Panc1 (cell line): ENCODE measurements at places on chromosomes 5 and 9.

DNA sequence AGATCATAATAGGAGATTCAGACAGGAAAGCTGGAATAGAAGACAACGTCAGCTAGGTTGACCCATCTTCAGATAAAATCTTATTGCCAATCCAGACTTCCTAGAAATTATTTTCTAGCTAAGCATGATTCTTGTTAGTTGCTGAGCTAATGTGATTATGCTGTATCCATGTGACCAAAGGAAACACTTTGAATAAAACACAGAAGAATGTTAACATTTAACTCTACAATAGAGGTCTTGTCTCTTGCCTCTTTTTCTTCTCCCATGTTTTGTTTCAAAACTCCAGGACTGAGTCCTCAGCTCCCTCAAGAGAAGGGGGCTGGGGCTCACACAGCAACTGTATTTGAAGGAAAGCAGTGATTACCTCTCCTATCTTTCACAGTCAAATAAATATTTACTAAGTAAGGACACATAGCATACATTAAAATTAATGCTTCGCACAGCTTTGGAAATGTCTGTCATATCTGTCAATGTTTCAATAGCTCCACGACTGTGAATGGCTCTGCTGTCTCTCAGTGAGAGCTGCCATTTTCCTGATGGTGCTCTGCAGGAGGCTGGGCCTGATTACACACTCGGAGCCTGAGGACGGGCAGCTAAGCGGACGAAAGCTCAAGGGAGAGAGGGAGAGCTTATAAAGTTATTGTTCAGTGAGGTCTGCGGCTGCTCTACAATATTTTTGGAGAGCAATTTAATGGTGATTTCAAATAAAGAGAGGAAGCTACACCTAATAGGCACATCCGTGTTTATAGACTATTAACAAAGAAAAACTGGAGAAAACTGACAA, 64.8 kb upstream of the ZNF462 start:
- H3K4me1 ChIP-seq = no peaks in the 10 kb centered on the region
- no peak for DNase-seq
- H3K27ac ChIP-seq = no peak overlapping the region
- H3K27me3 ChIP-seq = no peaks in the 10 kb centered on the region

GRCh38 chr9:137761032-137761431, 116.5 kb upstream of the CACNA1B start:
- no peaks in the 10 kb centered on the region for H3K4me1 ChIP-seq
- DNase-seq = no peak
- H3K27ac ChIP-seq = no peak overlapping the region
- H3K27me3 ChIP-seq = no peaks in the 10 kb centered on the region
- no peak overlapping the region for H3K4me3 ChIP-seq

DNA sequence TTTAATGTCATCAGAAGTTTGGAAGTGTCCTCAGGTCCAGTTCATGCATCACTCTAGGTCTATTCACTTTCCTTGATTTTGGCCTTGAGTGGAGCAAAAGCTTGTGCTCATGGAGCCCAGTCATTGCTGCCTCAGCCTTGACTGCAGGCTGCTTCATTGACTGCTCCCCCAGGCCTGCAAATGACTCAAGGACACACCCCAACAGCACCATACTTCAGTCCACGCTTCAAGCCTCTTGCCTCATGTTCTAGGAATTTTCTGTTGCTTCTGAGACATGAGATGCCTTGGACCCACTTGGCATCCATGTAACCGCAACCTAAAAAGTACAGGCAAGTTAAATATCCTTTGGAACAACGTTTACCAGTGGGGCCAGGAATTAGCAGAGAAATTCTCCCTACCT, 193.7 kb downstream of the PIK3R1 start:
- H3K4me3 ChIP-seq = no peak overlapping the region
- no peaks in the 10 kb centered on the region for H3K27me3 ChIP-seq
- H3K27ac ChIP-seq = no peak overlapping the region
- H3K4me1 ChIP-seq = 0 out of 2 replicates have a peak, but pooled peaks cover 3% of the 10 kb centered on the region
- DNase-seq = no peak

GRCh38 chr9:88536951-88537760, 2.2 kb downstream of the NXNL2 start:
- H3K36me3 ChIP-seq = no peaks in the 10 kb centered on the region
- H3K4me1 ChIP-seq = peaks cover 11% of the 10 kb centered on the region
- H3K4me3 ChIP-seq = peak overlapping the region; percentile 66; the same call in 1 of the 2 replicates

DNA sequence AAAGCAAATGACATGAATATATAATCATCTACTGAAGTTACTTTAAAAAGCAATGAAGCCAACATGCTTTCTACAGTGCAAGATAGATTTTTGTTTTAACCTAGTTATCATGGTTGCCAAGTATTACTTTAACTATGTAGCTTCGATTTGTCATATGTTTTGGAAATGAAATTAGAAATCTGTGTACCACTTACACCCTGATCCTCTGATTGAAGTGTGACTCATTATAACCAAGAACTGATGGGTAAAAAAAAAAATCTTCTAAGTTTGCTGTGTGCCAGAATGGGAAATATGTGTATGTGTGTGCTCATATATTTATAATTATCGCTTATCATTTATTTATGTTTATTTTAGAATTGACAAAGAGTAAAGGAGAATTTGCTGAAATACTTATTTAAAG, 9.1 kb upstream of the CDC42SE2 start:
- no peak overlapping the region for H3K4me3 ChIP-seq
- no peaks in the 10 kb centered on the region for H3K27me3 ChIP-seq
- no peak for DNase-seq

DNA sequence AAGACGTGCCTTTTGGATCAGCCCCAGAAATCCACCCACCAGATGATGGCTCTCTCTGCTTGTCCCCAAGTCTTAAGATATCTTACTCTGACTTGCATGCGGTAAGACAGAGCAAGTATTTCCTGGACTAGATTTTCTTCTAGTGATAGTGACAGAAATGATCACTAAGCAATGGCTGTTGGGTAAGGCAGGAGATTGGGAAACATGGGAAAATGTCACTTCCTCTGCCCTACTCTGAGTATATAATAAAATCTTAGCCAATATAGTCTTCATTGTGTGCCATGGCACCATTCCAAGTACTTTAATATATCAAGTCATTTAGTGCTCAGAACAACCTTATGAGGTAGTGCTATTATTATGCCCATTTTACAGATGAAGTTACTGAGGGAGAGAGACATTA, 31.0 kb upstream of the GNA14 start:
- no peaks in the 10 kb centered on the region for H3K36me3 ChIP-seq
- no peak for DNase-seq
- H3K27me3 ChIP-seq = no peaks in the 10 kb centered on the region
- H3K4me3 ChIP-seq = no peak overlapping the region
- no peaks in the 10 kb centered on the region for H3K4me1 ChIP-seq

DNA sequence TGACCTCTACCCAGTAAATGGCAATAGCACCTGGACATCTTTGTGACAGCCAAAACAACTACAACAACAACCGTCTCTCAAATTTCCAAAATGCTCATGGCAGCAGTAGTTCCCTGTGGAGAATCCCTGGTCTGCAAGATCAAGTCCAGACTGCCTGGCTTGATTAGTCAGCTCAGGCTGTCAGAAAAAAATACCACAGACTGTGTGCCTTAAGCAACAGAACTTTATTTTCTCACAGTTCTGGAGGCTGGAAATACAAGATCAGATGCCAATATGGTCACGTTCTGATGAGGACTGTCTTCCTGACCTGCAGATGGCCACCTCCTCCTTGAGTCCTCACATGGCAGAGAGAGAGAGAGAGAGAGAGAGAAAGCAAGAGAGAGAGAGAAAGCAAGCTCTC, 52.3 kb upstream of the MOCS2 start:
- no peaks in the 10 kb centered on the region for H3K4me1 ChIP-seq
- no peaks in the 10 kb centered on the region for H3K36me3 ChIP-seq
- DNase-seq = no peak
- H3K27ac ChIP-seq = no peak overlapping the region
- H3K27me3 ChIP-seq = no peaks in the 10 kb centered on the region
- no peak overlapping the region for H3K4me3 ChIP-seq

DNA sequence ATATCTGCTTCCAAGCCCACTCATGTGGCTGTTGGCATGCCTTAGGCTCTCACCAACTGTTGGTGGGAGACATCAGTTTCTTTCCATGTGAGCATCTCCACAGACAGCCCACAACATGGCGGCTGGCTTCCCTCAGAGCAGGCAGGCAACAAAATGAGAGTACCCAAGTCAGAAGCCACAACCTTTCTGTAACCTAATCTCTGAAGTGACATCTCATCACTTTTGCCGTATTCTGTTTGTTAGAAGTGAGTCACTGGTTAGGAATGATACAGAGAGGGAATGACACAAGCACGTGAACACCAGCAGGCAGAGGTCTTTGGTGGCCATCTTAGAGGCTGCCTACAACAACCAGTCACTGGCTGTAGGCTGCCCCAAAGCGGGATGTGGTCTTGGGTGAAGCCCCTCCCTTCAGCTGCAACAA, 88.6 kb upstream of the RASGRF2 start:
- no peaks in the 10 kb centered on the region for H3K27me3 ChIP-seq
- no peak overlapping the region for H3K27ac ChIP-seq
- DNase-seq = peak; percentile 38
- H3K4me3 ChIP-seq = no peak overlapping the region
- no peaks in the 10 kb centered on the region for H3K4me1 ChIP-seq

DNA sequence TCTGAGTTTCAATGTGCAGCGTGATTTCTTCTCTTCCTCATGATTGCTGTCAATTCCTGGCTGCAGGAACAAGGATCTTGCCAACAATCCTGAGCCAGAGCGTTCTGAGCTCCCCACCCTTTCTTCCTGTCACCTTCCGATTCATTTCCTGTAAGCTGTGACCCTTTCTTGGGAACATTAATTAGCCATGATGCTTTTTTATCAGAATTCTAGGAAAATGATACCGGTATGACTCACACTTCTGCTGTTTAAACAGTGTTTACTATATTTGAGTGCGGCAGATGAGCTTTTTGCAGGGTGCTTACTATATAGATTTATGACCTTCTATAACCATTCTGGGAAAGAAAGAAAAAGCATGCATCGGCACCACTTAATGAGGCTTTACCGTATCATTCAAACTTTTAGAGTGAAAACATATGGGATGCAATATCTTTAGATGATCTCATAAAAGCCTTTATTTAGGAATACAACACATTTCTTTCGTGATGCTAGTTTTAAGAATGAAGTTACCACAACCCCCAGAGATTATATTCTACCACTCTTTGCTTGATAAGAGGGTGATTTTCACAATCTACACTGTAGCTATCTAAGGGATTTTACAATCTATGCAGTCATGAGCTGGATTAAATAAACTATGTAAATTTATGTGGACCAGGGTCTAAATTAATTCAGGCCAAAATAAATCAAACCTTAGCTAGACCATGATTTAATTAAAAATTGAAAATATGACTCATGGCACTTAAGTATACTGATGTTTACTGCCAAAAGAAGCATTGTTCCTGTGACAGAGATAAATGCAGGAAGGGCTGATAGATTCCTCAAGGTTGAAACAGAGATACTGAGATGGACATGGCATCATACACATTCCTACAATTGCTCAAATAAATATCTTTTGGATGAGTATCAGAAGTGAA, 38.0 kb upstream of the OSMR start:
- H3K36me3 ChIP-seq = no peaks in the 10 kb centered on the region
- peaks cover 44% of the 10 kb centered on the region for H3K4me1 ChIP-seq
- H3K27ac ChIP-seq = peak overlapping the region; percentile 93
- DNase-seq = no peak
- no peaks in the 10 kb centered on the region for H3K27me3 ChIP-seq
- H3K4me3 ChIP-seq = no peak overlapping the region

DNA sequence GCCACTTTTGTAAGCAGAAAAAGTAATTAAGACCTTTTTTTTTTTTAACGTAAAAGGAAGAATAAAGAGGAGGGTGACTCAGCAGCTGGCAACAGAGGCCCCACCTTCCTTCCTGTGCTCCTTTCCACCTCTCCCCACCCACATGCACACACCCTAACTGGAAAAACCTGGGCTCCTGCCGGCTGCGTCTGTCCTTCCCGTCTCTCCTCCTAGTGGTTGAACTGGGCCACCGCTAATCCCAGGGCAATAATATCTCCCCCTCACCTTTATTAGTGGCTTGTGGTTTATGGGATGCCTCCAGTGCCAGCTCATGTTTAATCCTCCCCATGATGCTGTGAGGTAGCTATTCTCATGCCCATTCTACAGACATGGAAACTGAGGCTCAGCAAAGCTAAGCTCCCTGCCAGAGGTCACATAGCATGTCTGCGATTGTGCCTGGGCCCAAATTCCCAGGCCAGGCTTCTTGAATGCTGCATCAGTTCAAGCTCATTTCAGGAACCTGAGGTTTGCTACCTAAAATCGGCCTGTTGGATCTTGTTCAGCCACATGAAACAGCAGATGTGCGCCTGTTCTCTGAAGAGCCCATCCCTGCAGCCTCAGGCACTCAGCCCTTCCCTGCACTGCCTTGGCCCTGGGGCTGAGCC, 60.9 kb upstream of the IL17B start:
- no peak overlapping the region for H3K4me3 ChIP-seq
- no peaks in the 10 kb centered on the region for H3K36me3 ChIP-seq
- H3K27ac ChIP-seq = peak overlapping the region; percentile 68
- peaks cover 25% of the 10 kb centered on the region for H3K4me1 ChIP-seq
- no peaks in the 10 kb centered on the region for H3K27me3 ChIP-seq

DNA sequence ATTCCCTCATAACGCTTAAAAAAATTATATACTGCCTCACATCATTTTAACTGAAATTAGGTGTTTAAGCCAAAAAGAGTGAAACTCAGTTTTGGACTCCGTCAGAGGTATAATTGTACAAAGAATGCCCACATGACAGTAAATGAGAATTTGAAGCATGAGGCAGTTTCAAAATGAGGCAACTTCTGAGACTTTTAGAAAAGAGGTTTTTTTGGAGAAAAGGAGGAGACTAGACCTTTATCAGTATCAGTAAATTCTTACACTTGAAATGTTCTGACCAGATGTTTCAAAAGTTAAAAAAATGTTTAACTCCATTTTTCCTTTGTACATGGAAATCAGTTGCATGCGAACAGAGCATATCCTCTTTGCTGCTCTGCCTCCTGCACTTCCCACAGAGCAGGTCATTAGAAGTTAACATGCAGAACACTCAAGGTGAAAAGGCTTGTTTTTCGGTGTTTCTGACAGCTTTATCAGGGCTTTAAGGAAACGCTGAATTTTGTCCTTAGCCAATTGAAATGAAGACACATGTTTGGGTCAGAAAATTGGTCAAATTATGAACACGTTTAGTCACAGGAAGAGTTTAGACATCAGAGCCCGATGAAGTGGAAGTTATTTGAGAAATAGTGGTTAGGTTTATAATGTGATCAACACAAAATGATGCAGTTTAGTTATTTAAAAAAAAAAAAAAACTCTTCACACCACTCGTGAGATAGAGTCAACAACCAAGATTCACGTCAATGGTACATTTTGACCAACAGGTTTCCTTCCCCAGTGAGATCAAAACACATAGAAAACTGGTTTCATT, 59.5 kb downstream of the PIK3R1 start:
- H3K4me3 ChIP-seq = no peak overlapping the region
- no peak for DNase-seq
- H3K36me3 ChIP-seq = peaks cover 5% of the 10 kb centered on the region
- H3K4me1 ChIP-seq = no peaks in the 10 kb centered on the region
- no peaks in the 10 kb centered on the region for H3K27me3 ChIP-seq
